ENCODE measurements at places on chromosomes 11 and 22.

- DNase-seq = peak; percentile 25
Measured at GRCh38 chr11:96259134-96259830, 83.7 kb downstream of the MAML2 start.

- DNase-seq = no peak
Measured at GRCh38 chr11:104225047-104225446, 61.1 kb upstream of the PDGFD start.

GRCh38 chr11:81476345-81476744 is 1257.3 kb downstream of the FAM181B start:
- no peak for DNase-seq

DNA sequence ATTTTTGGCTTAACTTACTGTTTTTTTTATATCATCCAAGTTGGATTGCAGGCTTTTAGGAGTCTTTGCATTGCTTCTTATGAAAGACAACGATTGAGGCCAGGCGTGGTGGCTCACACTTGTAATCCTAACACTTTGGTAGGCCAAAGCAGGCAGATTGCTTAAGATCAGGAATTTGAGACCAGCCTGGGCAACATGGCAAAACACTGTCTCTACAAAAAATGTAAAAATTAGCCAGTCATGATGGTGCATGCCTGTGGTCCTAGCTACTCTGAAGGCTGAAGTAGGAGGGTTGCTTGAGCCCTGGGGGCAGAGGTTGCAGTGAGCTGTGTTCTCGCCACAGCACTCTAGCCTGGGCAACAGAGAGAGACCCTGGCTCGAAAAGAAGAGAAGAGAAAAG is 56.6 kb downstream of the BID start:
- no peak for DNase-seq

DNA sequence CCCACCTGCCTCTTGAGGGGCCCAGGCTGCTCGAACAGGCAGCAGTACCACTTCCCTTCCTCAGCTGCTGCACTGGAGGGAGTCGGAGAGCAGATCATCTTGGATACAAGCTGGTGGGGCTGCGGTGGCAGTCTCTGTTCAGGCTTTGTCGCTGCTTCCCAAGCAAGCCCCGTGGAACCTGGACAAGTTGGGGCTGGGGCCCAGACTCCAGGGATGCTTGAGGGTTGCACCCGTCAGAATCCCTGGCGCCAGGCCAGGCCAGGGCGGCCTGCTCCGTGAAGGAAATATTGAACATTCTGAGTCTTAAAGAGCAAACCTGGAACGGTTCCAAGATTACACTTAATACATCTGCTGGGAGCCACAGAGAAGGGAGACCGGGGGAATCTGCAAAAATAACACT is 310.1 kb upstream of the SORL1-AS1 start:
- peak; percentile 99 for DNase-seq
